ENCODE measurements at places on chromosomes 2 and 18.
A peak's percentile ranks its signal among the peaks of the same experiment; 100 is the strongest.

- no peak for DNase-seq
These were observed 41.9 kb upstream of the LIMS1 start for GRCh38 chr2:108492364-108492763.

DNA sequence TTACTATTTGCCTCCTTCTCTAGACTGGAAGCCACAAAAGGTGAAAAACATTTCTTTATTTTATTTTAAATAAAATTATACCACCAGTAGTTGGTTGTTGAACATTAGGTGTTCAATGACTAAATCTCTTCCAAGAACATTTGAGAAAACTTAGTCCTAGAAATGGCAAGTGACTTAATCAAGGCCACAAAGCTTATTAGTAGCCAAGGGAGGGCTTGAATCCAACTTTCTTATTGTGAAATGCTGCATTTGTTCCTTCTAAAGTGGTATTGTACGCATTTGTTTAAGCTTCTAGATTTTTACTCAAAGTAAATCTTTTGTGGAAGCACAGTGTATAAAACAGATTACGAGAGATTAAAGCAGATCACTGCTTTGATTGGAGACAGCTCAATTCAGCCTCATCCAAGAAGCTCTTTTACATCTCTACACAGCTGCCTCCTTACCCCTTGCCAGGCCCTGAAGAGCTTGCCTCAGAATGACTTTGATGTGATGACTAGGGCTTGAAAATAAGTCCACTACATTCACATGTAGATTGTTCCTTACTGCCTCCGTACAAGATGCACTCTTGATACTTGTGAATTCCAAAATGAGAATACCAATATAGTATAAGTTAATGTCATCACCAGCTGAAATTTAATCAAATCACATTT lies 244.8 kb downstream of the XIRP2 start:
- no peak for DNase-seq

GRCh38 chr2:55017428-55017827 lies 32.8 kb downstream of the RTN4 start:
- no peak for DNase-seq

DNA sequence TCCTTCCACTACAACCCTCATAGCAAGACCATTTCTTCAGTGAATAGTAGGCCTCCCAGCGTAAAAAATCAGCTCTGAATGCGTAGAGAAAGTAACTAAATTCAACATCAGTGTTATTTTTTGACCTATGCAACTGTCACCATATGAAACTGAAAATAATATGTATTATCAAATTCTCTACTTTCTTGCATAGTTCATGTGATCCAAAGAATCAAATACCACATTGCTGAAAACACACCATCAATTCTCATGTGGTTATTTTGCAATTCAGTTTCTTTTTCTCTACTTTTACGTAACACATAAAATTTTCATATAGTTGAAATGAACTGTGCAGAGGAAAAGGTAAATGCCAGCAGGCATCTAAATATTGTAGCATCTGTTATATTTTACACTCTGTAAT lies 208.5 kb upstream of the SPOPL start:
- no peak for DNase-seq

DNA sequence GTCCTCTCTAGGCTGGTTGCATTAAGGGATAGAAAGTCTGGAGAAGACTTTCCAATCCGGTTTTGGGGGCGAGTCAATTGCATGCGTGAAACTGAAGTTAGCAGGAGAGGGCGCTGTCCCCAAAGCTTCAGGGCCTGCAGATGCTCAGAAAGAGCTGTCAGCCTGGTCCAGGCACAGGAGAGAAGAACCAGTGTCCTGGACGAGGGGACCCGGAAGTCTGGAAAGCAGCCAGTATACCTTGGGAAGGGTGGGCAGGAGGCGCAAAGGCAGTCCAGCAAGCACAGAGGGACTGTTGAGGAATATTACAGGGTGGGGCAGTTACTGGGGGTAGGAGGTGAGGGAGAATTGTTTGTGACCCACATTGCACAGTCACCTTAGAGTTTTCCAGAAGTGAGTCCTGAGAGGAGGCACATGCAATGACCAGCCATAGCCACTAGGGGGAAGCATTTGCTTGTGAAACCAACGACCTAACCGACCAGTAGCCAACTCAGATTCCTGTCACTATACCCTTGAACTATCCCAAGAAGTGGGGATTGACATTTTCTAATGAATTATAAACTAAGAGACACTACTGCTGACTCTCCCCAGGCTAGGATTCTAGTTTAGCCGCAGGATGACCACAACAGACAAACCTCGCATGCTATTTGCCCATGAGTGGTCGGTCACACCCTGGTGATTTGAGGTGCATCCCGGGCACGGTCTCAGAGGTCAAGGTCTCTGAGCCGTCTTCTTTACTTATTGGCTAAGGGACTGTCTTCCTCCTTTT lies 172.8 kb downstream of the RDH14 start:
- no peak for DNase-seq

GRCh38 chr18:79484661-79485621 lies 89.2 kb downstream of the NFATC1 start:
- peak; percentile 12 for DNase-seq

DNA sequence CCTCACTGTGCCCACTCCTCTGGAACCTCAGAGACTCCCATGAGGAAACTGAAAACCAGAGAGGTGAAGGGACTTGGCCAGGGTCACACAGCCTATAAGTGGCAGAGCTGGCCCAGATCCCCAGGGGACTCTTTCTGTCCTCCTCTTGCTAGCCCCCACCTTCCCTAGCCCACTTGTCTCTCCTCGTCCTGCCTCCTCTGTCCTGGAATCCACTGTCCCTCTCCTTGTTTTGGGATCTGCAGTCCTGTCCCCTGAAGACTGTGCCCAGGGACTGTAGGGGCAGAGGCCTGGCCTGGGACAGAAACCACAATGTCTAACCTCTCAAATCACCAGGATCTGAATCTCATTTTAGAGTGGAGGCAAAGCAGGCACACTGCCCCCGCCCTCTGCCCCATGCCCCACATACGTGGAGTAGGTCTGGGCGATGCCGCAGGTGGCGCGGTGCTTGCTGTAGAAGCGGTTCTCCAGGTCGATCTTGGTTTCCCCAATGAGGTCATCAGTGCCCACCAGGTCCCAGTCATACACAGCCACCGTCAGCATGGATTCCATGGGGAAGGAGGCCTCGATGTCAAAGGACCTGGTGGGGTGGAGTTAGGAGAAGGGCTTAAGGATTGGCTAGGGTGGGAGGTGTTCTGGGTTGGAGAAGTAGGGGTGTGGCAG lies 12.5 kb downstream of the OTOF start:
- no peak for DNase-seq

- no peak for DNase-seq
These were observed 266.7 kb downstream of the SH3BP4 start for GRCh38 chr2:235218486-235218907.

GRCh38 chr2:200905618-200906296 lies 16.6 kb downstream of the NIF3L1 start:
- peak; percentile 7 for DNase-seq

- no peak for DNase-seq
These were observed 51.1 kb downstream of the R3HDM1 start for GRCh38 chr2:135582383-135582782.

GRCh38 chr2:125560855-125561254 lies 1095.1 kb upstream of the GYPC start:
- DNase-seq: no peak
